ENCODE measurements at places on chromosomes 3 and 15.

GRCh38 chr3:147341727-147342126, 64.6 kb downstream of the ZIC4 start:
- no peak for DNase-seq

DNA sequence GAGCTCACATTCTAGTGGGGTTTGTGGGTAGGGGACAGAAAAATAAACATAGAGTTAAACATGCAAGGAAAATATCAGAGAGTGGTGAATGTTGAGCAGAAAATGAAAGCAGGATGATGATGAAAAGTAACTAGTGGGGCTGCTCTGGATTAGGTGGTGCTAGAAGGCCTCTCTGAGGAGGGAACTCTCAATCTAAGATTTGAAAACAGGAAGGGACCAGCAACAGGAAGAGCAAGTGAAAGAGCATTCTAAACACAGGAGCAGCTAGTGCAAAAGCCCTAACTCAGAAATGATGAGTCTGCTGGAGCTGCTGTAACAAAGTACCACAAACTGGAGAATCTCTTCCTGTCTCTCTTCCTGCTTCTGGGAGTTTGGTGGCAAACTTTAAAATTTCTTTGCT, 468.6 kb upstream of the AGTR1 start:
- no peak for DNase-seq

- no peak for DNase-seq
Measured at GRCh38 chr3:163779396-163780344, 1298.6 kb downstream of the SI start.

DNA sequence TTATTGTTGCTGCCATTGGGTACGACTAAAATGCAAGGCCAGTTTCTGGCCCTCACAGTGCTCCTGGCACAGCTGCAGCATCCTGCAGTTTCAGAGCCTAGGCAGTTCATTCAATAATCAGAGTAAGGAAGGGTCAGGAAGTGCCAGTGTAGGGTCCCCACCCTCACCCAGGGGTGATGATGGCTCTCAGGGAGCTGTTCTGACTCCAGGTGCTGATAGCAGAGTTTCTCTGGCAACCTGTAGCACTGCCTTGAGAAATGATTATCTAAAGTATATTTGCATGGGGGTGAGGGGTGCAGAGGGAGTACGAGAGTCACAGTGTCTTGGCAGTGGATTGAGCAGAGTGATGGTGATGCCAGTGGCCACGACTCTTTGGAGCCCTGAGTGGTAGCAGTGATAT, 15.5 kb upstream of the IL16 start:
- no peak for DNase-seq

GRCh38 chr3:71454512-71455403, 128.8 kb downstream of the FOXP1 start:
- DNase-seq = no peak

DNA sequence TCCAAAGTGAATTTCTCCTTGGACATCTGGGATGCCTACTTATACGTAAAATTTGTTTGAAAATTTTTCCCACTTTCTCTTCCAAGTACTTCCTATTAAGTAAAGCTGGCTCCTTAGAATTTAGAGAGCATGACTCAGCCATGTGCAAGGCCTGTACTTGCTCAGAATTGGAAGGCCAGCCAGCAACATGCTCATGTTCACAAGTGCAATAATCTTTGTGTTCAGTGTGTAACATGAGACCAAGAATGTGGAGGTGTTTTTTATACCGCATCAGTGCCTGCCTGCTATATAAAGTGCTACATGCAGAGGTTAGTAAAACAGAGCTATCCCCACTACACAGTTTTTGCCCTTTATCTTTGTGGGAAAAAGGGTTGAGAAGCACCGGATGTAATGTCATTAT, 151.9 kb upstream of the FEZF2 start:
- no peak for DNase-seq

DNA sequence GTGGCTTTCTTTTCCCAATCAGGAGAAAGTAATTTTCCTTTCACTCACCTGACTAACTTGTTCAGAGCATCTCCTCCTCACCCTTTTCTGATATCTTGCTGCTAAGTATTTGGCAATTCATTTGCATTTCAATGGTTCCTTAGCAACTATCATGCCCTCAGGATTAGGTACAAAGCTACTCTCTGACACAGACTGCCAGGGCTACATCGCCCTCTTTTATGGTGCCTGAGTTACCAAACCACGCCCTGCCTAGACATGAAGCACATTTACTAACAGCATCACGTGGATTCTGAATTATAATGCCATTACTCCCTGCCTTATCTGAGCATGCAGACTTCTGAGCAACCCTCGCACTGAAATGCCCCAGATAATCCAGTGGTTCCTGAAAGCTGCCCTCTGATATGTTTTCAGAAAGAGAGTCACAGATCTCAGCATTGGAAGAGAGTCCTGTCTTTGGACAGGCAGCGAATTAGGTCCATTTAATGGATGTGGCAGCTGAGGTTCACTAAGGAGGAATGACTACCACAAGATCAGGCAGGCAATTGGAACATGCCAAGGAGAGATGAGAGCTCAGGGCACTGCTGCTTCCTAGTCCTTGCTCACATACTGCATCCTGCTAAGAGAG, 14.5 kb downstream of the EPHB1 start:
- no peak for DNase-seq

GRCh38 chr3:3084890-3085289, 25.3 kb downstream of the IL5RA start:
- no peak for DNase-seq

- no peak for DNase-seq
Measured at GRCh38 chr3:121809249-121809648, 25.6 kb downstream of the IQCB1 start.

GRCh38 chr3:104536715-104537114, 830.0 kb upstream of the ALCAM start:
- no peak for DNase-seq

DNA sequence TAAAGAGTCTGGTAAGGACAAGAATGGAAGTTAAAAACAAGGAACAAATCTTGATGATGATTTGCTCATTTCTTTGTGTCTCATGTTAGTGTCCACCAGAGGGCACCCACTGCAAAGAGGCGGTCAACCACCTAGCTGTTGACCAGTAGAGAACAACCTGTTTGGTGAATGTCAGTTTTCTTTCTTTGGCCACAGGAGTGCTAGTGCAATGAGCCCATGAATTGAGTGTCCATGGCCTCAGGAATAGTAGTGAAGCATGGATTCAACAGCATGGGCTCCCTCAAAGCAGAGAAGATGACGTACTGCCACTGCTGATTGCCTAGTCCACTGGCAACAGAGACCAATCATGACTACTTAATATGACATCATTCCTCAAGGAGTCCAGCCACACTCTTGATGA, 10.7 kb upstream of the CNTN6 start:
- DNase-seq = no peak

GRCh38 chr3:160041465-160041864, 52.8 kb downstream of the IL12A start:
- no peak for DNase-seq

DNA sequence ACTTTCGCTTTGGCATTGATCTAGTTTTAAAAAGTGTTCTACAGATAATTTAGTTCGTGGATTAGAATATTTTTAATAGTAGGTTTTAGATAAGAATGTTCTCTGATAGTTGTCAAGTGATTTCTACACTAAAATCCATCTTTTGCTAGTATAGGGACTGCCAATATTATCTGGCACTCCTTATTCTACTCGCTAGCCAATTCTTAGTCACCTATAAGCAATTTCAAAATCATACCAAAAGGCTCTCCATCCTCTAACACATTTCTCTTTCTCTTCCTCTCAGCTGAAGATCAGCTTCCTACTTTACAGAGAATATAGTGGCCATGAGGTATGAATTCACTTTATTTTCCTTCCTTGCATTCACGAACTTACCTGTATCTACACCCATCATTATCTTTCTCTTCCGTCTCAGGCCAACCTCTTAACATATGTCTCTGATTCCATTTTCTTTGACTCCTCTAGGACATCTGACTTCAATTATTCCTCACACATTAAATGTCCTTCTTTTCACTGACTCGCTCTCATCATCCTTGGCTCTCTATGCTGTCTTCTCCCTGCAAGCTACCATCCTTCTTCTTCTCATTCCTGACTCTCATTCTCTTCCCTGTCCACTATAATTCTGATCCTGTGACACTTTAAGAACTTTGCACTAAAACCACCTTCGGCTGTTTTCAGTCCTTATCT, 35.5 kb downstream of the C3orf80 start:
- no peak for DNase-seq

DNA sequence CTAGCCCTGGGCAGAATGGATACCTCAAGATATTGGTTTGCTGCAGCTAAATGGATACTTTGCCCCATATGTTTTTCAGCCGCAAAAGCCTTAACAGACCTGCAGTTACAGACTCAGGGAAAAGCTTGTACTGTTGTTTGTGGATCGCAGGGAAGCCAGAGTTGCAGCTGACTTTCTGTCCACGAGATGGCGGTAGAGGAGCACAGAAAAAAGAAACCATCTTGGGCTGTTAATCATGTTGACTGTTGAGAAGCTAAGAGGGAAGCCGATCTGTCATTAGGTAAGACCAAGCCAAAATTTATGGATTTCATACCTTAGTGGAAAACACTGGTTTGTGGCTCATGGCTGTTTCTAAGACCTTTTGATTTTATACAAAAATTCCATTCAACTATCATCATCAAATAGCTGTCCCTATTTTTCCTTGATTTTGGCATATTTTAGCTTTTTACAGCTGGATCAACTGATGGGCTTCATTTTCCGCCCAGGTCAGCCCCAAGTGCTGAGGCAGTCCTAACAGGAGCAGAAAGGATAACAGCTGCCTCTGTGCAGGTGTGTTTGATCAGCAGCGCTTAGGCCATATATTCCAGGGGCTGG, 205.7 kb upstream of the ZPLD1 start:
- DNase-seq = peak; percentile 61

GRCh38 chr15:29819979-29820378, 2.3 kb downstream of the TJP1 start:
- DNase-seq = no peak

DNA sequence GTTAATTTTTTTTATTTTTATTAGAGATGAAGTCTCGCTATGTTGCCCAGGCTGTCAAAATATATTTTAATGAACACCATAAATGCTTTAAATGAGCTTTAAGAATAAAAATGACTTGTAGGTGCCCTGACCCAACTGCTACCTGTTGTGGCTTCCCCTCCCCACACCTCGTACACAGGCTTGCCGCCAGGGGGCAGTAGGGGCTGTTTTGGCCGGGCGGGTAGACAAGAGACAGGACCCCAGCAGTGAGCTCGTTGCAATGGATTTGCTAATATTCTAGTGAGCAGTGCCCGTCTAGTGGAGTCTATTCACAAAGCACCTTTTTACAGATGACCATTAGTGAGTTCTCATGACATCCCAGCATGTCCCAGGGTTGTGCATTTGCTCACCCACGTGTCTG, 418.1 kb downstream of the OCA2 start:
- no peak for DNase-seq

GRCh38 chr3:100207886-100208285, 52.9 kb upstream of the TBC1D23 start:
- DNase-seq = no peak

- no peak for DNase-seq
Measured at GRCh38 chr3:8516783-8517182, 15.2 kb downstream of the LMCD1 start.

DNA sequence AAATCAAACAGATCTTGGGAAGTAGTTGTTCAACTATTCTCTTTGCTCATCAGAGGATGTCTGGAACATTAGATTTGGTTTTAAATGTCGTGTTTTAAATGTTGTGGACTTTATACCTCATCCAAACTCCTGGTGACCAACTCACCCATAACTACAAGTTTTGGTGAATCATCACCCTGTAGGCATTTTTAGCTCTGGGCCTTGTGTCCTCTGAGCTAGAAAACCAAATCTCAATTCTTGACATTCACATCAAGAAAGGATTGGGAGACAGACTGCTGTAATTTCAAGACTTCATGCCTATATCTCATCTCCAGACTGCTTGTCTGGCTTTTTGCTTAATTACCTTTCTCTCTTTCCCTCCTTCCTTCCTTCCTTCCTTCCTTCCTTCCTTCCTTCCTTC, 228.5 kb upstream of the ROBO2 start:
- no peak for DNase-seq

GRCh38 chr3:171286580-171287249, 173.5 kb downstream of the TNIK start:
- no peak for DNase-seq

- no peak for DNase-seq
Measured at GRCh38 chr3:39109086-39109485, 1.6 kb downstream of the TTC21A start.

DNA sequence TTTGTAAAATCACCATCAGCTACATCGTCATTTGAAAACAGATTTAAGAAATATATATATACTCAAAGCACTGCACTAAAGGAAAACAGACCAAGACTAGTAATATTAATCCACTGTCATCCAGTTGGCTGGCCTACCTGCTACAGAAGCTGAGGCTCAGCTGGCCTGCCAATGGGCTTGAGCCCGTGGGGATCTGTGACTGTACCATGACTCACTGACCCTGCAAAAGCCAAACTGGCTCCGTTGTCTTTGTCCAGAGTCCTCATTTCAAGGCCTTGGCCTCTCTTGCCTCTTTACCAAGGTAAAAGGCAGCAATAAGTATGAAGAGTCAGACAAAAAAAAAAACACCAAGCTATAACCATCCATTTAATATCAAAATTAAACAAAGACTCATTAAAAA, 463.5 kb upstream of the RASGRP1 start:
- no peak for DNase-seq

GRCh38 chr15:87722941-87723691, 533.4 kb downstream of the NTRK3 start:
- no peak for DNase-seq

DNA sequence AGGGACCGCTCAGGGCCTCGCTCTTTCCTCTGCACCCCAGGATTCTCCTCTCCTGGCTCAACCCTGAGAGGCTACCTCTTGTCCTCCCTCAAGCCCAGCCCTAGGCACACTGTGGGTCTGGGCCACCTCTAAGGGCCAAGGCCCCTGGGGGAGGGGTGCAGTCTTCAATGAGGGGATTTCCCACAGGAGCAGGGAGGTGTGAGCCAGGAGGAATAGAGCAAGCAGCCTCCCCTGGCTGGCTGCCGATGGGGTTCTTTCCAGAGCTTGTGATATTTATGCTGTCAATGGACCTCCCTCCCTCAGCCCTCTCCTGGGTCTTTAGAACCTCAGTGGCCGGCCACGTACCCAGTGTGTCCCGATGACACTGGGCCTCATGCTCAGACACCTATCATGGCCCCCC, 99.5 kb upstream of the RPL32 start:
- no peak for DNase-seq

GRCh38 chr3:18300916-18301315, 124.2 kb downstream of the SATB1 start:
- no peak for DNase-seq

DNA sequence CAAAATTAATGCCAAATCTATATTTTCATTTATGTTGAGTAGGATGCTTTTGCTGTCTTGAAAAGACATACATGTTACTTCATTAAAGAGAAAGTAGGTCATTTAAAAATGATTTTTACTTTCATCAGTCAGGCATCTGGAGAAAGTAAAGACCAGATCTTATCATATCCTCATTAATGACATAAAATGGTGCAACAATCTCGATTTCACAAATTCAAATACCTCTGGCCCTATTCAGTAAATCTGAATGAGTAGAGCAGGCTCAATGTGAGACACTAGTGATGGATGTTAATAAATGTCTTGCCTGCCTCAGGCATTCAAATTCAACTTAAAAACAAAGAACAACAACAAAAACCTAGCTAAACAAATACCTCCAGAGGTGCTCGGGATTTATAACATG, 714.1 kb downstream of the NAALADL2 start:
- DNase-seq = no peak
